ENCODE measurements at places on chromosomes 11 and 22.

DNA sequence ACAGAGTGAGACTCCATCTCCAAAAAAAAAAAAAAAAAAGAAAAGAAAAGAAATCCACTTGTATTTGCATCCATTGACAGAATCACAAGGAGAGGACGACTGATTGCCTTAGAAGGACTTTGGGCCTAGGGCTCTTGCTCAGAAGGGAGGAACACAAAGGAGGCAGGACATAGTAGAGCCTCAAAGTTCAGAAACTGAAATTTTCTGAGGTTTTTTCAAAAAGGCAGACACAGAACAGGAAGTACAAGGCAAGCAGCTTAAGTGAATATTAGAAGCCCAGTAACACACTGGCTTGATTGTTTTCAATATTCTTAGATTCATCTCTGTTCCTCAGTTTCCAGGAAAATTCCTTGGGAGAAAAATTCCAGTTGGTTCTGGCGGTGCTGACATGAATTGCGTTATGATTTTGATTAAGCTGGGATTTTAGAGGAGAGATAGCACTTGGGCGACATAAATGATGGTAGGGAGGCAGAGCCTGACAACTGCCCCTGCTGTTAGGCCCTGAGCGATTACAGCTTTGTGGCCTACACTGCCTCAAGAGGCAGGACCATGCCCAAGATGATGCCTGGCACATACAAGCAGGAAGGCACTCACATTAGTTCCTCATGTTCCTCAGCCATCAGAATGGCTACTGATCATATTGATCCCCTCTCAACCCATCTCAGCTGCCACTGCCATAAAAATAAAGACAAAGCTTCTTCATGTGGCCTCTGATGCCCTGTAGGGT, 15.3 kb downstream of the CLPB start:
- DNase-seq, result no peak

GRCh38 chr22:20243537-20244249, 24.4 kb downstream of the RTN4R start:
- DNase-seq, result peak; percentile 82

GRCh38 chr11:2369896-2370295, 7.2 kb upstream of the CD81 start:
- no peak for DNase-seq

GRCh38 chr22:48811885-48812284, 1015.8 kb downstream of the BRD1 start:
- DNase-seq, result no peak

DNA sequence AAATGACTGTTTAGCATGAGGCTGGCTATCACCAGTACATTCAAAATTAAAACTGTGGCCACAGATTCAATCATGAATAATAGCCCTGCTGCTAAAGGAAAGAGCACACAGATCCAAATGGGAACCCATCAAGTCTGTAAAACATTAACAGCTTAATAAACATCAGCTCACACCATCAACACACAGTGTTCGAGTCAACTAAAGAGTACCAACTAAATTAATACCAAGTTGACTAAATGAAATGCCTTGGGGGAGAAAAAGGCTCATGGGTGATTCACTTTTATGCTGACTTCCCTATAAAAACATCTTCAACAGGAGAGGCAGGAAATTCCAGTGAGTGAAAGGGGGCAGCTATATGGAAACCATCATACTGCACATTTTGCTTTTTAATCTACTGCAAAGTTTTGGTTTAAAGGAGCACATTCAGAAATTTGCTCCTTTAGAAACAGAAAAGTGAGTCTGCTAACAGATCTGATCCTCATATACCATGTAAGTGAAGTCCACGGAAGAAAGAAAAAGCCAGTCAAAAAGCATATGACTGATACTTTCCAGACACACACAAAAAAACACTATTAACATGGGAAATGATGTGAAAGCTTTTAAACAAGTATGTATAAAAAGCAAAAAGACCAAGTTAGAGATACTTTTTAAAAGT, 16.3 kb downstream of the LGR4 start:
- DNase-seq, result no peak

DNA sequence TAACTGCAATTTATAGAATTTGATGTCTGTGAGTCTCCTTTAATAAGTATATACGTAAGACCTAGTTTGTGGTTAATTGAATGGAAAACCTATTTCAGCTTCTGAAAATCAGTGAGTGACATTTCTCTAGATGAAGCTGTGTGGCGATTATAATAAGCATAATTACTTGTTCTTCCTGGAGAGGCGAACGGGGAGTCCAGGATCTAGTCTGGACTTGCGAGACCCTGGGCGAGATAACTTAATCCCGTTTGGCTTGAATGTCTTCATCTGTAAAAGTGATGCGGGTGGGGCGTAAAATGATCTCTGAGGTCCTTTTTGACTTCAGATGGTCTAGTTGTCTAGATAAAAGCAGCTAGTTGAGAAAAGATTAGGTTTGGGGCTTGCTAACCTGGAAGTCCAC, 1.1 kb downstream of the PRRG4 start:
- no peak for DNase-seq

GRCh38 chr11:132587716-132588115, 944.6 kb downstream of the OPCML start:
- no peak for DNase-seq

GRCh38 chr22:27388090-27388600, 413.4 kb downstream of the MN1 start:
- no peak for DNase-seq

GRCh38 chr11:117713538-117713991, 83.5 kb downstream of the DSCAML1 start:
- no peak for DNase-seq

DNA sequence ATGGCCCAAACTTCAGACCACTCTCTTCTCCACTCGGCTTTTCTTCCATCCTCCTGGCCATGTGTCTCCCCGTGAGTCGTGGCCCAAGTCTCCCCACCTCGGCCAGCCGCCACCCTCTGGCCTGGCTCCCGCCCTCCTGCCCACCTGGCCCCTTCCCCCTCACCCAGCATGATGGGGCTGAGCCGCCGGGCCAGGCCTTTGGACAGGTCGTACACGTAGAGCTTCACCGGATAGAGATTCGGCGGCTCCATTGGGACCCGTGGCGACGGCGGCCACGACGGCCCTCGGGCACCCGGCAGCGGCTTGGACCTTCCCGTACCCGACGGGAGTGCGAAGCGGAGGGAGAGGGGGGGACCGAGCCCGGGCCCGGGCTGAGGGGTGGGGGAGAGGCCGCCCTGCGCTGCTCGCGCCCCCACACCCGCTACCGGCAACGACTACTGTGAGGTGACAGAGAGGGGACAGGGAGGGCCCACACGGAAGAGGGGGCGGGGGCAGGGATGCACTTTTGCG, at the start of gene DESI1:
TSS of gene DESI1 (minus strand) at position 455 of the 510 bp plus-strand sequence. CDS start at position 251, 204 bp downstream.
- DNase-seq, result no peak

DNA sequence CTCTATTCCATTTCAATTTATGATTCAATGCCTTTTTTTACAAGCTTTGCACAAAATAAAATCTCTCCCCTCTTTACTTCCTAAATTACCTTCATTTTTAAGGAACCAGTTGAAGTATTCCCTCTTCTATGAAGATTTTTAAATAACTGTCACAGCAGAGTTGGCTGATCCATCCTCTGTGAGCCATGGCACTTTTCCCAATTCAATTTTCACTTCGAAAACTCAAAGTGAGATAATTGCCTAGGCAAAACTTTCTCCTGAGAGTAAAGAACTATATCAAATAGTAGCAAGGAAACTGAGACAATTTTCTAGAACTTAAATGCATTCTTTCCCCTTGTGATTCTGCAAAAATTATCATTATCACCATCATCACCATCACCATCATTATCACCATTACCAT, 259.9 kb upstream of the ARHGAP20 start:
- DNase-seq, result no peak

DNA sequence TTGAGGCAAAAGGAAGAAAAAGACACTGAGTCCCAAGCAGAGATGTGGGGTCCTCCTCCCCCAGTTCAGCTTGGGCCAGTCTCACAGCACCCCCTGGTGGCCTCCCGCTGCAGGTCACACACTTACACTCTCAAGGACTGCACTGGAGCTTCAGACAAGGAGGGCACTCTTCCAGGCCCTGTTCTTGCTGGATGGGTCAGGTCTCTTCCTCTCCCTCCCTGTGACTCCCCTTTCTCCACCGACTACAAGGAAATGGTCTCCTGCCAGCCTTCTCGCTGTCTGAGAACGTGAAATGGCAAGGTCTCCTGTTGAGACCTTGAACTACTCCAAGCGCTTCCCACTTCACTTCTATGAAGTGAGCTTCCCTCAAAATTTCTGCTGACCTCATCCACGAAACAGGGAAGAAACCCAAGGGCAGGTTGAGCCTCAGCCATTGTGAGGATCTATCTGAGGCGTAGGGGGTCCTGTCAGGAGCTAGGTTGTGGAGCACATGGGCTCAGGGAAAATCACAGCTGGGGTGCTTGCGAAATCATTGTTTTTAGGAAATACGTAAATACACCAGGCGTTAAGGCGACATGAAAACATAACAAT, 11.2 kb upstream of the IGLL1 start:
- DNase-seq, result peak; percentile 70

DNA sequence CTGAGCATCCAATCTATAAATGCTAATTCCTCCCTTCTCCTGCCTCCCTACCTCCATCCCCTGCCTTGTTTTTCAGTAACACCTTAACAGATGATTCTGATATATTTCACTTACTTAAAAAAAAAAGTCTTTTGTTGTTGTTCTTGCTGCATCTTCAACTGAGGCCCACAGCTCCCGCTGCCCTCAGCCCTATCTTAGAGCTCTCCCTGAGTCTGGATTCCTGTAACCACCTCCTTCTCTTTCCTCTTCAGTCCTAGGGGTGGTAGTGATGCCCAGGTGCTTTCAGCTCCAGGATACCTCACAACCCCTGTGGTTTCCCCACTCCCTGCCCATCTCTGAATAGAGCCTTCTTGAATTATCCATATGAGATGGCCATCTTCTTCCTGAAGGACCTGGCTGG, 3.7 kb upstream of the KCNE3 start:
- DNase-seq, result no peak

- DNase-seq, result no peak
Measured at GRCh38 chr11:24357620-24358410, 139.0 kb upstream of the LUZP2 start.

DNA sequence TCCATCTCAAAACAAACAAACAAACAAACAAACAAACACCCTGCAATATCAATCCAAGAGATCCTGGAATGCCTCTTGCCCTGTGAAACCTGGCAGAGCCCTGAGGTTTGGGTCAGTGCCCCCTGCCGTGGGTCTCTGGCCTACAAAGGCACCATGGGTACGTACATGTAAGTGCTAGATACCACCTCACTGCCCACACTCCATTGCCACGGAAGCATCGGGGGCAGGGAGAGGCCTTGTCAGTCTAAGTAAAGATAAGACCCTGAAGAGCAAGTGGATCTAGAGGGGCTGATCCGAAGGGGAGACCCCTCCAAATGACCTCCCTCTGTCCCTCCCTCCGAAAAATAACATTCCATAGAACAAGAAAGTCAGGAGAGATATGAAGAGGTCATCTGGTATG, 2.0 kb upstream of the MIEF1 start:
- DNase-seq, result no peak

DNA sequence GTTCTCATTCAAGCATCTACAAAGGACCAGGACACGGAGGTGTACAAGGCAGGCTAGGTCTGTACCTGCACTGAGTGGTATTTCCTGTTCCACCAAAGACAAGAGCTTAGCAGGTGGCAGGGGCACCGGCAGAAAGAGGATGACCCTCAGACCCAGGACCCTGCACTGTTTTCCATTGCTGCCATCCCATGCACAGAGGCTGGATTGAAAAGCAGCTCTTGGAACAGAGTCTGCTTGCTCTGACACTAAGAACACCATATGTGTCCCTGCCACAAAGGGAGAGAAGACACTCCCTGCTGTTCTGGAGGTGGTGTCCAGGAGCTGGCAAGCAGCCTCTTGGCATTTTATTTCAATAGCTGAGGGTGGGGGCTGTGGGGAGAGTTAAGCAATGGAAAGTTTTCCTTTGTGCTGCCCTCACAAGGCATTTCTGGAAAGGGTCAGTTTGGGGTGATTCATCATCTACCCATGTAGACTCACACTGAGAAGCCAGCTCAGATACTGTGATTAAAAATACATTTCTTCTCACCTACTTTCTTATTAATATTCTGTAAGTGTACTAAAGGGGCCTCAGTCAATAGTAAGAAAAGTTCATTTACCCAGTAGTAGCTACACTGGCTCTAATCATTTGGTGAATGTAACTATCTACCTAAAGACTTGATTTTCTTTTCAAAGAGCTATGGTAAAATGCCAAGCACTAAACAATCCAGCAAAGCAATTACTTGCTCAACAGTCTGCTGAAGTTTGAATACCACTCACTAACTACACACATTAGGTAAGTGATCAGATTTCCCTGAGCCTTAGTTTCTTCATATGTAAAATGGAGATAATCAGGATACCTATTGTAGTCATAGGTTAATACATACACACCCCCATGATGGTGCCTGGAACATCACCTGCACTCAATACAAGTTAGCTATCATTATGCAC, 55.2 kb downstream of the SLC1A2 start:
- no peak for DNase-seq

- no peak for DNase-seq
Measured at GRCh38 chr22:40368016-40368415, 2.4 kb upstream of the SGSM3 start.

GRCh38 chr11:119854521-119854920, 125.5 kb upstream of the NECTIN1 start:
- DNase-seq, result no peak

DNA sequence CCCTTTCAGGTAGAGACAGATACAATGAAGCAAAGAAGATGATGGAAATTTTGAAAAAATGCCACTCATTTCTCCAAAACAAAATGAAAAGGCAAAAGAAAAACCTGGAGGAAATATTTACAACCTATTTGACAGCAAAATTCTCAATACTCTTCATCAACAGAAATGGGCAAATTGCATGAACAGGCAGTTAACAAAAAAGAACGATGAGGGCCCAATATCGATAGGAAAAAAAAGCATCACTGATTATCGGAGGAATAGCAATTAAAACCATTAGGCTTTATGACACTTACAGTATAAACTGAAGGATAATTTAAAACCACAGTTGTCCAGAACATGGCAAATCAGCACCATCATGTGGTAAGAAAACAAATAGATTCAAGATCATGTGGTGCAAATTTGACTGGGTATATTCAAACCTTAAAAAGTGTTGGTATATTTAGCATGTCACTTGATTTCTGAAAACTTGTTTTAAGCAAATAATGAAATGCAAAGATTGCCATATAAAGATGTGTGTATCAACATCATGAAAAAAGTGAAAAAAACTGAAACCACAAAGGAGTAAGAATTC, 222.9 kb downstream of the BRD1 start:
- DNase-seq, result no peak

GRCh38 chr22:46146329-46146728, 4.0 kb upstream of the PPARA start:
- DNase-seq, result no peak

GRCh38 chr11:74147199-74147929, 23.4 kb downstream of the C2CD3 start:
- no peak for DNase-seq

GRCh38 chr11:45646275-45646927, 19.0 kb downstream of the CHST1 start:
- DNase-seq, result no peak

DNA sequence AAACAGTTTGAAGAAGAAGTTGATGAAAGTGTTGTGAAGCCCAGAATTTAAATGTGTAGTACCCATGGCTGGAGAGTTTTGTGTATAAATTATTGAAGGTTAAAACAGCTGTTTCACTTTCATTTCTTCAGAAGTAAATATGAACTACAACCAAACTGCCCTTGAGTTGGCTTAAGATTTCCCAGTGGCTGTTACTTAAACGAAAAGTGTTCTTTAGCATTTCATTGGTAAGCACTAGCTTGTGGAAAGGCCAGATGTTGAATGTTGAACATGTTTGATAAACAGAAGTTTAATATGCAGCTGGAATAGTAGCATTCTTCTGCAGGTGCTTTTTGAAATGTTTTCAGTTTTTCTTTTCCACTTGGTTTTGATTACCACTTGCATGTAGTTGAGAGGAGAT, 83.2 kb upstream of the TNRC6B start:
- no peak for DNase-seq

- DNase-seq, result no peak
Measured at GRCh38 chr11:20013346-20014066, 146.8 kb downstream of the DBX1 start.
